ENCODE measurements at places on chromosomes 4 and X.

DNA sequence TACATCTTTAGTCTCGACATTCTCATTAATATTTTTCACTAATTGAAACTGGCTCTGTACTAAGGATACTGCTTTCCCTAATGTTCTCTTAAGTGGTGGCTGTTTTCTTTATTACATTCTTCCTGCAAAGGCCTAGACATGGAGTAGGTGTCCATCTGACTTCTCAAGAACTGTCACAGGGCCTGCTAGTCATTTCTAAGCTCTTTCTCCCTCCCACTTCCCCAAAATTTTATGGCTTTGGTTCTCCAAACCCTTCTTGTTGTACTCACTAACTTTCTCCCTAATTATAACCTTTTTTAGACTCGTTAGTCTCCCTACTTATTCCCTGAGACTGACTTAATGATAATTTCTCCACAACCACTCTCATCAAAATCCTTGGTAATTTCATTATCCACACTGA is 133.3 kb downstream of the SPOCK3 start:
- no peak for DNase-seq

GRCh38 chrX:150694738-150695410 is 1.7 kb downstream of the MTMR1 start:
- no peak for DNase-seq

- DNase-seq: no peak
These were observed 116.2 kb downstream of the SMIM20 start for GRCh38 chr4:26030260-26030667.

GRCh38 chr4:87390891-87391575 is at the start of gene HSD17B11:
Gene HSD17B11 (minus strand): TSS chr4:87391188. CDS start chr4:87391070, 118 bp downstream.
- peak; percentile 85 for DNase-seq

DNA sequence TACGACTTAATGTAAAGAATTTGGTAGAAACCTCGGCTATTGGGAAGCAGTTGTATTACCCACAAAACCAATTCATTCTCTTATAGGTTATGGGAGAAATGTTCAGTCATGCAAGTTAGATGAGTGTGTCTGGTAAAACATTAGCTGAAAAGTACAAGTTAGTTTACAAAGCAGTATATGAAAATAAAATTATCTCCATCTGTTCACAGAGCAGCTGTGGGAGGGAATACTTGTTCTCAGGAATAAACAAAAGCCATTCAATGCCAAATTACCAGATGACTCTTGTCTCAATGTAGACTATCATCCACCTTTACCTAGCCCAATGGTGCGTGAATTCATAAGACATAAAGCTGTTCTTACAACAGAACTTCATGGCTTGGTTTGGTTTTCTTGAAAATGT is 28.6 kb downstream of the STAP1 start:
- no peak for DNase-seq

- DNase-seq: no peak
These were observed 177.1 kb downstream of the NWD2 start for GRCh38 chr4:37421614-37422013.

- no peak for DNase-seq
These were observed 855.2 kb upstream of the ADGRL3 start for GRCh38 chr4:60344908-60345307.

- DNase-seq: no peak
These were observed 1056.2 kb downstream of the DMD start for GRCh38 chrX:32155044-32155638.

DNA sequence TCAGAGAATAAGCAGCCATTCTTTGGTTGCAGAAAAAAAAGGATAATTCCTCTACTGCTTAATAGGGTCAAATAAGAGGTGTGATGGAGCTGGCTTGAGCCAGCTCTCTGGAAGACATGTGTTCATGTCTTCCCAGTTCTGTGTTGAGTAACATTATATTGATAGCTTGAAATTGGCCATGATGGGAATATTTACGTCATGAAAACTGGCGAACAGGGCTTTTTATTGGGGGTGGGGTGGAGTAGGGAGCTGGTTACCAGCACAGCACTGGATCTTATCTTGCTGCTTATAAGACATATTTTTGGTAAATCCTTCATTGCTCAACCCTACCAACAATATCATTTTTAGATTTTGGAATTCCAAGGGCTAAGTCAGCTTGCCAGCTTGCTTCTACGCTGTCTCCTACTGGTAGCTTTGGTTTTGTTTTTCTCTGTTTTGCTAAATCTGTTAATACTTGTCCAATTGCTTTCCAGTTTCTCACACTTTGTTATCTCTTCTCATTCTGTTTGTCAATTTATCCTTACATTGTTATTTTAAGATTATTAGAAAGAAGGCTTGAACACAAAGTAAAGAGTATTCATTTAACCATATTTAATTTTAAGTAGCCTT is 25.3 kb upstream of the GBA3 start:
- no peak for DNase-seq

GRCh38 chr4:8737075-8737474 is 134.6 kb downstream of the HMX1 start:
- no peak for DNase-seq

- DNase-seq: no peak
These were observed 443.4 kb downstream of the PDGFC start for GRCh38 chr4:156528216-156528615.

GRCh38 chr4:79298484-79298883 is 27.4 kb downstream of the NAA11 start:
- DNase-seq: no peak

DNA sequence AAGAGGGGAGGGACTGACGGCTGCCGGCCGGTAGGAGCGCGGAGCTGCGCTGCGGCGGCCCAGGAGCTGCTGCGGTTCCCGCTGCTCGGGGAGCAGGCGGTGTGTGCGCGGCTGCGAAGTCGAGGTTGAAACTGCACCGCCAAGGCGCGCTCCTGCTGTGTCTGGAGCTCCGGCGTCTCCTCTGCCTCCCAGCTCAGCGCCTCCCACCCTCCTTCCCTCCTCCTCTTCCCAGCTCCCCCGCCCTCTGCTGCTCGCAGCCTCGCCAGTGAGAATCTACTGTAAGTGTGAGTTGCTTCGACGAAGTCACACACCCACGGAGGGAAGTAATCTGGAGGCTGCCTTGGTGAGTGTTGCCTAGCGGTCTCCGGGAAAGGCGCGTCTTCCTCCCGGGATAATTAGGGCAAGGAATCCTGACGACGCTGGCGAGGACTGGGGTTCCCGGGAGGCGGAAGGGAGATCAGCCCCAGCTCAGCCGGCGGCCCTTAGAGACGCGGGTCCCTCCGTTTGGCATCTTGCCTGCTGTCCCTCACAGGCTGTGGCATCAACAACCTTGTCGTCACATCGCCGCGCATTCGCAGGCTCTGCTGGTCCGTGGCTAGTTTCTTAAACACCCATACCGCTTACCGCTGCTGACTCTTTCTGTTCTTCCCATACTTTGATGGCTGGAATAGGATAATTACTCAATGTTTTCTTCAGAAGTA is at the start of gene EPHA5:
Gene EPHA5 (minus strand): TSS at position 159 of the 701 bp plus-strand sequence. CDS start 747 bp downstream, outside the sequence.
- DNase-seq: peak; percentile 40

DNA sequence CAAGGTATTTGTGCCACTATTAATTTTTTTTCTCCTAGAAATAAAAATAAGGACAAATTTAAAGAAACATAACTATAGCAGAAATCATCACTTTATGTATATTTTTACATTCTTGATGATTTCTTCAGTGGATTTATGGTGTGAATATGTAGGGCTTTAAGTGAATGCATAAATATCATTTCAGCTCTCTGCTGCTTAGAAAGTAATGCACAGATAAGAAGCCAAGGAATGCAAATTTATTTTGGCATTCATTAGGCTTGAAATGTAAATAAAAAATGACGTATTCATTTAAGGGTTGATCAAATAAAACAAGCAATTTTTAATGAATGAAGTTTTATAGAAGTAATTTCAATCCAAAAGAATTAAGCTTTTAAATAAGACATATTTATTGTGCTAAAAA is 66.3 kb downstream of the NFKB1 start:
- no peak for DNase-seq

DNA sequence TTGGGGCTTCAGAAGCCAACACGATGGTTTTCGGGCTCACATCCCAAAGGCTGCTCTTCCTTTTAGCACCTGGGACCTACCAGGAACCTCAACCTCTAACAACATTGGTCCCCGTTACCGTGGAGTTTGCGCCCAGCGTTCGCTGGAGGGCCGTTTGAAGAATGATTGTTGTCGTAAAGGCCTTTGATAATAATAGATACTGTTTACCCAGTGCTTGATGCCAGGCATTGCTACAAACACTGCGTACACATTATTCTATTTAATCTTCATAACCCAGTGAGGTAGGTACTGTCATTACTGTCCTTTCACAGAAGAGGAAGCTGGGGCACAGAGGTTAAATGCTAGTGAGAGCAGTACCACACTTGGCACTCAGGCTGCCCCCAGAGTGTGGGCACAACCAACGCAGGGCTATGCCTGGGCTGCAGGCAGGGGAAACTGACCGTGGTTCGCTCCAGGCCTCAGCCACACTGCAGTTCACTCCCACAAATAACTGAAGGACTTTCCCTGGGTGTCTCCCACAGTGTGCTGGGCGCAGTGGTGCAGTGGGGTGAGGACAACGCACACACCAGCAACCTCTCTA is 1.0 kb upstream of the ACSL1 start:
- no peak for DNase-seq

- no peak for DNase-seq
These were observed 277.8 kb upstream of the MAGEB18 start for GRCh38 chrX:25860322-25860721.

- DNase-seq: no peak
These were observed 814.8 kb upstream of the GRID2 start for GRCh38 chr4:91488946-91489345.

- no peak for DNase-seq
These were observed 77.1 kb upstream of the ATOH1 start for GRCh38 chr4:93751411-93751810.

GRCh38 chr4:11587797-11588196 is 159.1 kb upstream of the HS3ST1 start:
- no peak for DNase-seq

- DNase-seq: no peak
These were observed 5.1 kb downstream of the ELF4 start for GRCh38 chrX:130105244-130105643.

DNA sequence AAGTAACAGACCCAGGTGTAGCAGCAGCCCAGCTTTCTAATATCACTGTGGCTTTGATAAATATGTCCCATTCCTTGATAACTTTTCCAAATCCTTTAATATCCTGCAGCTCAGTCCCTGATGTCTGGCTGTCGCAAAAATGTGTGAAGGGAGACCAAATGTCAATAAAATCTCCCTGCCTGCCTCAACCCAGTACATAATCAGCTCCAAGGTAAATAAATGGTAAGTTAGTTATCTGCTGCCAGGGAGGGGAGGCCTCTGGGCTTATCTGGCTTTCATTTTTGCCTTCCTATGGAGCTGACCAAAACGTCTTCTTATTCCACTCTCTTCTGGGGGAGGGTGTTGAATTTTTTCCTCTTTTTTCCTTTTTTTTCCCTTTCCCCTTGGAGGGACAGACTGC is 630.6 kb downstream of the MID1IP1 start:
- DNase-seq: no peak

- DNase-seq: no peak
These were observed 1.5 kb downstream of the PGRMC1 start for GRCh38 chrX:119237562-119237942.
